Lower lobe of right lung (tissue), 2 donors: ENCODE measurements at places on chromosomes 7 and 10. TPM values are rescaled to one million over a fixed set of nuclear protein-coding genes. Genes with fewer than 3 reads are reported as not detected.
A peak's percentile ranks its signal among the peaks of the same experiment; 100 is the strongest.

Gene OR2A5
- total RNA-seq = not detected

Gene PTF1A
- not detected for total RNA-seq

DNA sequence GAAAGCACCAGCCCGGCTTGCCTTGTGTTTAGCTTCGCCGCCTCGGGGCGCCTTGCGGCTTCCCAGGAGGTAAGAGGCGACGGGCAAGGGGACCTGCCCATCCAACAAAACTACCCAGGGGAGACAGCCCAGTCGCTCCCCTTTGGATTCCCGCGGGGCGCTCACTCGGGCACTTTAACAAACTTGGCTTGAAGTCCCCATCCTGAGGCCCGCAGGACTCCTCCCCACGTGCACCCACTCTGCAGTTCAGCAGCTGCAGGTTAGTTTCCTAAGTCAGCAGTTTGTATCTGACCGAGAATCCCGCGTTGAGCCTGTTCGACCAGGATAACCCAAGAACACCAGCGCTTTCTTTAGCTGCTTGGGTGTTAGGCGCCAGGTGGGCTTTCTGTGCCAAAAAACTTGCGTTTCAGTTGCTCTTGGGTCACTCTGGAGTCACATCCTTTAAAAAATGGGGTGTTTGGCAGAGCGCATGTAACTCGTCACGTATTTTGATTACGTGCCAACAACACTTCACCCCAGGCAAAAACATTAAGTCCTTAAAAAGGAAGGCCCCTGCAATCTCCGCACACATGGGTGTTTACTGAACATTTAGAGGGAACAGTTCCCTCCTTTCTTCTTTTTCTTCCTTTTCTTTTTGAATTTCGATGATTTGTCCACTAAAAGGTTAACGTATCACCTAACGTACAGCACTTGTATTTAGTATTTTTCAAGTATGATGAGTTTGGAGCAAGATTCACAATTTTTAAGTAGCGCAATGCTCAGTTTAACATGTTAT is 876 bp downstream of the DNAH11 start:
- H3K27ac ChIP-seq = no peak overlapping the region
- H3K36me3 ChIP-seq = no peaks in the 10 kb centered on the region
- H3K4me1 ChIP-seq = peaks cover 18% of the 10 kb centered on the region
- H3K27me3 ChIP-seq = peaks cover 31% of the 10 kb centered on the region
- no peak for DNase-seq
- H3K4me3 ChIP-seq = peak overlapping the region; percentile 59

DNA sequence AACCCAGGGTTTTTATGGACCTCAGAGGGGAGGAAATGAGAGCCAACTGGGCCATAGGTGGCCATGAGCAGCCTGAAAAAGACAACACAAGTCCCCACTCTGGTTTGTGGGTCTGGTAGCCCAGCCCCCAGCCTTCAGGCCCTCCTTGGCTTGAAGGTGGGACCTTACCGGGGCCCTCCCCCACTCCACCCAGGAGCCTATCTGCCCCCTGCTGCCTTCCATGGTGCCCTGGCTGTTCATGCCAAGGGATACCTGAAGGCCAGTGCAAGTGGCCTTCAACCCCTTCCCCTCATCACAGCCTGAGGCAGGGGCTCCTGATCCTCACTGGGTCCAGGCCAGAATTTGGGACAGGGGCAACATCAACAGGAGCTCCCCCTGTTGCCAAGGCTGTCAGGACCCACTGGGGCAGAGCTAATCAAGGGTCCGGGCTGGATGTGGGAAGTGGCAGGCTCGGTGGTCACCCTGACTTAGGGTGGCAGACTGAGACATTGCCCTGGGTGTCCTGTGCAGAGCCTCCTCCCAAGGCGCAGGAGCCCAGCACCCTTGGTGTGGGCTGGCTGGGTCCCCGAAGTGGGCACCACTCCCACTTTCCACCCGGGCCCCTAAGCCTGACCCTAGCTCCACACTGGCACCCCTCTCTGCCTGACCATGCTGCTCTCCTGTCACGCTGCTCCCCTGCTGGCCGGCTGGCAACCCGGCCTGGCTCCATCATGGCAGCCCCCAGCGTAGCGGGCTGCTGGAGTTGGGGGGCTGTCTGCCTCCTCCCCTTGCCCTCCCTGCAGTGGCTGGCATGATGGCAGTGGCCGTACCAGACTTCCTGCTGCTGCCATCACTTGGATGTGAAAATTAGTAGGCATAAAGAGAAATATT is 6.4 kb downstream of the WDFY4 start:
- no peaks in the 10 kb centered on the region for H3K4me1 ChIP-seq
- H3K36me3 ChIP-seq = no peaks in the 10 kb centered on the region
- no peak overlapping the region for H3K27ac ChIP-seq
- no peak overlapping the region for H3K4me3 ChIP-seq
- DNase-seq = no peak

DNA sequence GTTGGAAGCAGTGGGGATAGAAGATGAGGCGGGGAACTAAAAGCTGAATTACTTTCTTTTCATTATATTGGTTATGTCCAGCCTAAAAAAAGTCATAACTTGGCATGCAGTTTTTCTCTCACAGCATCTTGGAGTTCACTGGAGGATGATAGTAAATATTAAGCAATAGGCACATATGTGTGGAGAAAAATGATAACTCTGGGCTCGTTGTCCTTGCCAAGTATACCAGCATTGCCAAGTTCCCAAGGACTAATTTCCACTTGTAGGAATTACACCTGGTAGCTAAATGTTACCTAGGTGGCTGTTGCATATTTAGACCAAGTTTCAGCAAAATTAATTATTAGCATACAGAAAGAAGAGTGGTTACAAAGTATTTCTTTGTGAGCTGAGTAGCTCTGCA is 1007.6 kb downstream of the ANKRD7 start:
- H3K4me1 ChIP-seq = no peaks in the 10 kb centered on the region
- H3K27ac ChIP-seq = no peak overlapping the region
- DNase-seq = no peak

DNA sequence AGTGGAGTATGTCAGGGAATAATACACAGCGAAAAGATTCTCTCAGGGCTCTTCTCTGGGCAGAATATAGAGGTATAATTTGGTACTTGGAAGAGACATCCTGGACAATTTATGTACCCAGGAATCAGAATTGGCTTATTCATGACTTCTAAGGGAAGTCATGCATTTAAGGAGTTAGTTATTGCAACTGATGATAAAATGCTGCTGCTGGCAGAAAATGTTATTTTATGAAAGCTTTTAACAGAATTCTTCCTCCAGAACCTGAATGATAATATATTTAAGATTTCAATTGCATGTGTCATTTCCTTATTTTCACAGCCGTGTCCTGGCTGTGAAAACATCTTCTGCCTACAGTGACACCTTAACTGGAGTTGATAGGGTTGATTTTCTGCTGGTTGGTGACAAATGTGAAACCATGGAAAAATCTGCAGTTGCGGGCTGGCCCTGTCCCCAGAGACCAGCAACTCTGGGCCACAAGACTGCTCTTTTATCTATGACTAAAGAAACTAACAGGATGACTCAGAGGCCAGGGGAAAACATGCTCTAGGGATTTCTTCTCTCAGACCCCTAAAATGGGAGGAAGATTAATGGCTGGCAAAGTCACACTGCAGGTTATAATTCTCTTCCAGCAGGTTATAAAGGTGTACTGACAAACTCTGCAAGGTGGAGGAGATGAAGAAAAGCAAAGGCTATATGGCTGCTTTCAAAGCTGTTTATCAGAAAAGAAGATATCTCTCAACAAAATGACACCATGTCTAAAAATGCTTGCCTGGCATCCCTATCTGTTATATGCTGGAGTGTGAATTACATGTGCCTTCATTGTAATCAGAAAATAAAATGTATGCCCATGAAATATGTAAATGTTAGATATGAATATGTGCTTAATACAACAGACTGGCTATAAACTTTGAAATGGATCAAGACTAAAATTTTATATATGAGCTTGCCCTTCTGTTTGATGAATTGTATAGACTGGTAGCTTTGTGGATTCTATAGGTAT is 12.1 kb upstream of the TRUB1 start:
- H3K4me1 ChIP-seq = no peaks in the 10 kb centered on the region
- no peaks in the 10 kb centered on the region for H3K36me3 ChIP-seq
- H3K4me3 ChIP-seq = no peak overlapping the region
- no peak for DNase-seq
- no peak overlapping the region for H3K27ac ChIP-seq

GRCh38 chr10:15897287-15897686 is 37.0 kb upstream of the MINDY3 start:
- DNase-seq = no peak
- peaks cover 4% of the 10 kb centered on the region for H3K27me3 ChIP-seq
- H3K4me3 ChIP-seq = no peak overlapping the region
- no peaks in the 10 kb centered on the region for H3K36me3 ChIP-seq
- H3K27ac ChIP-seq = no peak overlapping the region

- H3K4me1 ChIP-seq = no peaks in the 10 kb centered on the region
- H3K36me3 ChIP-seq = no peaks in the 10 kb centered on the region
- no peak overlapping the region for H3K27ac ChIP-seq
- no peak overlapping the region for H3K4me3 ChIP-seq
- DNase-seq = no peak
Measured at GRCh38 chr10:47121336-47121735, 178.7 kb upstream of the GDF10 start.

- no peak for DNase-seq
- no peak overlapping the region for H3K4me3 ChIP-seq
- peaks cover 22% of the 10 kb centered on the region for H3K4me1 ChIP-seq
- H3K27ac ChIP-seq = no peak overlapping the region
- peaks cover 4% of the 10 kb centered on the region for H3K36me3 ChIP-seq
Measured at GRCh38 chr10:44949915-44950314, 9.7 kb upstream of the RASSF4 start.

- no peaks in the 10 kb centered on the region for H3K36me3 ChIP-seq
- no peak overlapping the region for H3K27ac ChIP-seq
- no peak for DNase-seq
- no peaks in the 10 kb centered on the region for H3K4me1 ChIP-seq
- H3K4me3 ChIP-seq = no peak overlapping the region
Measured at GRCh38 chr7:132030086-132030568, 473.7 kb upstream of the PODXL start.

DNA sequence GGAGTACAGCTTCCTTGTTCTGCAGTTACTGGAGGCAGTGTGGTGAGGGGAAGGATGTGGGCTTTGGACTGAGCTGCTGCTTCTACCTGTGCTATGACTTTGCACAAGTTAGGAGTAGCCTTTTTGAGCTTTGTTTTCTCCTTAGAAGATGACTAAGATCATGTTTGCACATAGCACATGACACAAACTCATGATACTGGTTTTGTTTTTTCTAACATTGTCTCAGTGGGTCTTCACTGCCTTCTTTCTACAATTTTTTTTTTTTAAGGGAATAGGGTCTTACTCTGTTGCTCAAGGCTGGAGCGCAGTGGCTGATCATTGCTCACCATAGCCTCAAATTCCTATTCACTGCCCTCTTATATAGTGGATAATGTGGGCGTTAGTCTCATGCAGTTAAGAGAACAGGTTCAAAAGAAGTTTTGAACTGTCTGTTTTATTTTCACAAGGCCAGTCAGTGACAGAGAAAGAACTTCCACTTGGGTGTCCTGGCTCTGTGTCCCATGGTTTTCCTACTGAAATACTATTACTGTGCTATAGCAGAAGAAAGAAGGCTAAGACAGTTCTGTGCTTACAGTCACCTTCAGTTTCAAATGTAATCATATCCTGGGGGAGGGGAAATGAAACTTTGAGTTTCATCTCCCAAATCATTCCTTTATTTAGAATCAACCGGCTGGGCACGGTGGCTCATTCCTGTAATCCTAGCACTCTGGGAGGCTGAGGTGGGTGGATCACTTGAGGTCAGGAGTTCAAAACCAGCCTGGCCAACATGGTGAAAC is 72.0 kb downstream of the KAT6B start:
- H3K4me3 ChIP-seq = no peak overlapping the region
- peaks cover 28% of the 10 kb centered on the region for H3K4me1 ChIP-seq
- H3K27me3 ChIP-seq = no peaks in the 10 kb centered on the region
- H3K27ac ChIP-seq = no peak overlapping the region
- no peaks in the 10 kb centered on the region for H3K36me3 ChIP-seq

- H3K27ac ChIP-seq = no peak overlapping the region
- H3K27me3 ChIP-seq = no peaks in the 10 kb centered on the region
- no peaks in the 10 kb centered on the region for H3K4me1 ChIP-seq
- H3K36me3 ChIP-seq = no peaks in the 10 kb centered on the region
Measured at GRCh38 chr10:4685904-4686643, 139.9 kb upstream of the AKR1E2 start.

- H3K27me3 ChIP-seq = no peaks in the 10 kb centered on the region
- DNase-seq = no peak
- no peak overlapping the region for H3K4me3 ChIP-seq
- H3K36me3 ChIP-seq = no peaks in the 10 kb centered on the region
- no peaks in the 10 kb centered on the region for H3K4me1 ChIP-seq
- H3K27ac ChIP-seq = no peak overlapping the region
Measured at GRCh38 chr7:8189625-8190024, 72.3 kb downstream of the ICA1 start.

GRCh38 chr10:71272056-71272771 is 46.8 kb upstream of the SLC29A3 start:
- no peak for DNase-seq
- H3K27ac ChIP-seq = no peak overlapping the region
- no peak overlapping the region for H3K4me3 ChIP-seq

DNA sequence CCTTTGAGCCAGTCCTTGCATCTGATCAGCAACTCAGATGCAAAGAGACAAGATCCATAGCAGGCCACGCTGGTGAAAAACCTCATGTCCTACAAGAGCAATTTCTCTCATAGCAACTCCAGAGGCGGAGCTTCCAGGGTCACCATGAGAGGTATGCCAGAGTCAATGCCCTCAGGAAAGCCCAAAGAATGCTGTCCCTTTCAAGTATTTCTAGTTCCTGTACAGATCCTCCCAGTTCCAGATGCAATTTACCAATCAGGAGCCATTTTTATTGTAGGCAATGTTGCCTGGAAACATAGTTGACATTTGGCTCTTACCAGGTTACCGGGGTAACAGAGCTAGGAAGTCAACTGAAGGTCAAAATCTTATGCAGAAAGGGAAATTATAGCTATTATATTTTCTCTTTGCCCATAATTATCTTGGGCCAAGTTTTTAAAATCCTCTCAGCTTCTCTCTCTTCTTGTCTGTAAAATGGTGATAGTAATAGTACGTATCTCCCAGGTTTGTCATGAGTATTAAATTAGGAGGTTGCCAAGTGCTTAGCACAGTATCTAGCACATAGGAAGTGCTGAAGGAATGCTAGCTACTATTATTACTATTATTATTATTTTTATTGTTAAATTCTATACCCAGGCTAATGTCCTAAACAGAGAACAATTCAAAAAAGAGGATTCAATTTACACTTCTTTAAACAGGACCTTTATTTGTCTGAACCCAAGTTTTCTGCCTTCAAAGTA is 46.3 kb upstream of the TM9SF3 start:
- no peak for DNase-seq
- H3K27ac ChIP-seq = no peak overlapping the region
- no peaks in the 10 kb centered on the region for H3K4me1 ChIP-seq
- no peaks in the 10 kb centered on the region for H3K36me3 ChIP-seq
- no peak overlapping the region for H3K4me3 ChIP-seq

DNA sequence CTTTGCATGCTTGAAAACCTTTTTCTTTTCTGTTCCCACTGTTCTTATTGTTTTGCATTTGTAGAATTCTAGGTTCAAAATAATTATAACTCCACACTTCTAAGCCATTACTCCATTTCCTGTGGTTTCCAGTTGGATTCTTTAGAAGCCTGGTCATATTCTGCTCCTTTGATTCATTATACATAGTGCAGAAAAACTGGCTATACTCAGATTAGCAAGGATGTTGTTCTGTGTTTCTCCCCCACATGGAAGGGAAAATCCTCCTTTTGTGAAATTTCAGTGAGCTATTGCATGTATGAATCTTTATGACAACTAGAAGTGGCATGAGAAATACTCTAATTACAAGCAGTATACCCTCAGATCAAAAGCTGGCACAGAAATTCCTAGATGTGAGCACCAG is 79.5 kb downstream of the SLC13A1 start:
- H3K27me3 ChIP-seq = no peaks in the 10 kb centered on the region
- DNase-seq = no peak
- no peaks in the 10 kb centered on the region for H3K4me1 ChIP-seq
- H3K27ac ChIP-seq = no peak overlapping the region
- no peaks in the 10 kb centered on the region for H3K36me3 ChIP-seq
